Activated naive CD4-positive, alpha-beta T cell treated with anti-CD3 and anti-CD28 coated beads, Interleukin-2, amount 50 U/mL, for 72 hours (primary cell): ENCODE measurements at places on chromosomes 2 and 18. TPM values are rescaled to one million over a fixed set of nuclear protein-coding genes. Genes with fewer than 3 reads are reported as not detected.

DNA sequence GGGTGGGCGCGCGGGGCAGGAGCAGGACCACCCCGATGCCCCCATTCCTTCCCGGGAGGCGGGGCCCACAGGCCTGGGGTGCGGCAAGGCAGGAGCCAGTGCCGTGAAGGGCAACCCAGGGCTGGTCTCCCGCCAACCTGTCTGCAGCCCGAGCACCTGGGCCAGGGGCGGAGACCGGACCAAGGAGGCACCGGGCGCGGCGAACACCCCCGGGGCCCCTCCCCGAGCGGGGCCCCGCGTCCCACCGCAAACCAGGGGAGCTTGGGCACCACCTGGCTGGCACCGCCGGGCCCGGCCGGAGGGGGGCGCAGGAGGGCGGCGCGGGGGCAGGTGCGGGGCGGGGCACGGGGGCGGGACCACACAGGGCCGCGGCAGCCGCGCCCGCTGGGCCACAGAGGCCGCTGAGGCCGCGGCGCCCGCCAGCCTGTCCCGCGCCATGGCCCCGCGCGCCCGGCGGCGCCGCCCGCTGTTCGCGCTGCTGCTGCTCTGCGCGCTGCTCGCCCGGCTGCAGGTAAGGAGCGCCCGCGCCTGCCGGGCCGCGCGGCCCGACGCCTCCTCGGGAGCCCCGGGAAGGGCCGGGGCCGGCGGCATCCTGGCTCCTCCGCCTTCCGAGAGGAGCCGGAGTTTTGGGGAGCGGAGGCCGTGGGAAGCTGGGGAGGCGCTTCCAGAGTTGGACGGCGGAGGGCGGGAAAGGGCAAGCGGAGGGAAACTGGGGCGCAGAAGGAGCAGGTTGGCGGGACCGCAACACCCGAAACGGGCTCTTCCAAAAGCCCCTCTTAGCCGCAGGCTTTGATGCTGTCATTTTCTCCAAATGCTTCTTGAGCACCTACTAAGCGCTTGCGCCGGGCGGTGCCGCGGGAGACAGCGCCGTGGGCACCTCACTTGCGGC is at the start of gene TNFRSF11A:
Gene TNFRSF11A, plus strand, starts transcription at position 394 of the 889 bp plus-strand sequence. Its CDS starts 43 bp downstream, at position 437.
- DNase-seq = peak; percentile 84

- no peak for DNase-seq
These were observed 796 bp downstream of the AOX1 start for GRCh38 chr2:200586644-200586975.

DNA sequence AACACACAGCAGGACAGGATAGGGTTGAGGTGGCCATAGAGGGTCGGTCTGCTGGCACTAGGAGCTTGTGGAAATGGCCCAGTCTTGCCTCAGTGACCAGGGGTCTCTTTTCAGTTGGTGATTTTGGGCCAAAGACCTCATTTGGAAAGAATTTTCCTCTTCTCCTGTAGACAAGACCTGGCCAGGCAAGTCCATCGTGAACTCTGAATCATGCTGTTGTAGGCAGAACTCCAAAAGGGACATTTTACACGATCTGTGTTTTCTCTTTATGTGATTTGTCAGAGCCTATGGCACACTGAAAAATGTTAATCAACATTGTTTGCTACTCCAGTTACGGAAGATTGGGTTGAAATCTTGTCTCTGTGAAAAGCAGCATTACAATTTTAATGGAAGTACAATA is 126.1 kb upstream of the PXDN start:
- DNase-seq = no peak

ANKAR gene
- 2.6 TPM for total RNA-seq

VWC2L gene
- not detected for total RNA-seq

DNA sequence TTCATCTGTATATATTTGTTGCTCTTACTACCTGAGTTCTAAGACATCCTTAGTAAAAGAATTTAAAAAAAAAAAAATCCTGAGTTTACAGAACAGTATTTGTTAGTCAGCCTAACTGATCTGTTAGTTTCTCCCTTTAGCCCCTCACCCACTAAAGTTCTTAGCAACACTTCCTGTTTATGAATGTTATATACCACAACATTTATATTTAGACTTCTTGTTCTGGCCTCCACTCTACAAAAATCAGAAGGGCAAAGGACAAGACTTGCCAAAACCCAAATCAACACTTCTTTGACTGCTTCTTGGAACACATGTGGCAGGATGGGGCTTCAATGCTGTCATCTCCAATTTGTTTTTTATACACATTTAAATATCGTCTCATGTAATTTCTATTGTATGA is 71.1 kb downstream of the MGAT5 start:
- DNase-seq = no peak

GKN2 gene
- total RNA-seq = not detected

- no peak for DNase-seq
These were observed 62.9 kb downstream of the AFTPH start for GRCh38 chr2:64586883-64587481.

- no peak for DNase-seq
These were observed 122.1 kb downstream of the RPIA start for GRCh38 chr2:88813612-88814011.

- no peak for DNase-seq
These were observed 39.8 kb downstream of the RBM45 start for GRCh38 chr2:178152033-178152432.

- DNase-seq = no peak
These were observed 12.8 kb downstream of the ALPG start for GRCh38 chr2:232419245-232420072.

DNA sequence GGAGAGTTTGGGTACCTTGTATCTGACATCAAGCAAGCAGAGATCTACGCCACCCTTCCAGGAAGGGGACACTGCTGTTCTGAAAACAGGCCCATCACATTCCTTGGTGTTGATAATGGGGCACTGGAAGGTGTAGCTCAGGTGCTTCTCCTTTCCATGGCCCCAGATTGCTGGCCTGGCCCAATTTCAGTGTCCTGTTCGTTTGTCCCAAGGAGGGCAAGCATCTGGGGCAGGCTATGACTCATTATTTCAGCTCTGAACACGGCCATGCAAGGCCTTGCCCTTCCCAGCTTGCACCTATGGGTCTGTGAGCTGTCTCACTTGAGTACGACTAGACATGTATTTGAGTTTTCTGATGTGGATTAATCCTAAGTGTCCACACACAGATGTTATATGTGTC is 101.5 kb downstream of the FHOD3 start:
- DNase-seq = no peak

MCM6 gene
- total RNA-seq = 159 TPM

DNA sequence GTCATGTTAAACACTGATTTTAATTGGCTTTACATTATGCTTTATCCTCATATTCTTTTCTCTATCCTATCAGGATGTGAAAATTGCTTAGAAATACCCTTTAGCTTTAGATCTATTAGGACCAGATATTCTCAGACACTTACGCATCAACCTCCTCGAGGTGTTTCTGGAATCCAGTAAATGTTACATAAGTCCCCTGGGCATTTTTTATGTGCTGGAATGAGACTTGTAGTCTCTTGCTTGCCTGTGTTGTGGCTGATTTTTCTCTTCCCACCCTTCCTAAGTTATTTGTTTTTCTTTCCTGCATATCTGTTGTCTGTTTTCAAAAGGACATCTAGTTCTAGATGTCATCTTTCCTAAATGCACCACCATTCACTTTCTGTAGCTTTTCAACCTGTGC is 197.1 kb downstream of the CCDC85A start:
- no peak for DNase-seq

DNA sequence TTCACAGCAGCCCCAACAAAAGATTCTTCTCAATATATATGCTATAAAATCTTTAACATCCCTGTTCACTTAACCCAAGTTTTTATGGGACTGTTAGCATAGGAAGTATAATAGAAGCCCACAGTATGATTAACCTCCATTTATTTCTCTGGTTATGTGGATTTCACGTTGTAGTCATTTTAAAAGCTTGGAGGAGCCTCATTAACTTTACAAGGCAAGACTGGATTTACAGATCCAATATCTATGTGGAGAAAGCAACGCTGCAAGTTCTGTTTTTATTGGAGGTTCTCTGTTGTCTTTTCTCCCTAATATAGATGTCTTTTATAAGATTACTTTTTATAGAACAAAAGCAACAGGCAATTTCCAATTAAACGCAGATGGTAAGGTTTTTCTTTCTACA is 114.9 kb upstream of the SYT4 start:
- DNase-seq = no peak

SERPINB2 gene
- not detected for total RNA-seq

NETO1 gene
- not detected for total RNA-seq

DNA sequence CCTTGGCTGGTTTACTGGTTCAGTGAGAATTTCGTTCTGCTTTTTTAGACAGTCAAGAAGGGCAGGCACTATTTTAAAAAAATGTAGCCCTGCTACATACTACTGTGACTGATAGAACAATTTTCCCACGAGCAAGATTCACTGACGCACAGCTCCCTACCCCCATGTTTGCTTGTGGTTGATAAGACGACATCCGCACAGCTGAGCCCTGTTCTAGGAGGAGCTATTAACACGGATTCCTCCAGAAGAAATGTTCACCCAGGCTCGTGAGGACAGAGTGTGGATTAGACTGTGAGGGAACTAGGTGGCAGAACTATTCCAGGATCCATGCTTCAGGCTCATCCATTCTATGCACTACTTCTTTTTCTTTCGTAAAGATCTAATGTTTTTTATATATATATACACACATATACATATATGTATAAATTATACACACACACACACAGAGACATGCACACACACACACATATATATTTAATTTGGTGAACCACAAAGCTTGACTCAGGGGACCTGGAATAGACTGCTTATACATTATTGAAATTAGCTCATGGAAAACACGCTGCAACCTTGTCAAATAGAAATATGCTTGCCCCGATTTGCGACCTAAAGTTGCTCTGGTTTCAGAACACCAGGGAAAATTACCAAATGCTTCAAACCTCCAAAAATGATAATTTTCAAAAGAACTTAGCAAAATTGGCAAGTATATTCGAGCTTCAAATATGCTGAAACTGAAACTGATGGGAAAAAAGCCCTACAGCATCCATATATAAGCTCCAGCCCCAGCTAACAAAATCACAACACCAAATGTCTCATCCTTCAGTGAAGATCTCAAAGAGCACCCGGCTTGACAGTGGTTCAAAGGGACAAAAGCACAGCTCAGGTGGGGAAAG is 370.4 kb downstream of the SOCS6 start:
- DNase-seq = no peak

DNA sequence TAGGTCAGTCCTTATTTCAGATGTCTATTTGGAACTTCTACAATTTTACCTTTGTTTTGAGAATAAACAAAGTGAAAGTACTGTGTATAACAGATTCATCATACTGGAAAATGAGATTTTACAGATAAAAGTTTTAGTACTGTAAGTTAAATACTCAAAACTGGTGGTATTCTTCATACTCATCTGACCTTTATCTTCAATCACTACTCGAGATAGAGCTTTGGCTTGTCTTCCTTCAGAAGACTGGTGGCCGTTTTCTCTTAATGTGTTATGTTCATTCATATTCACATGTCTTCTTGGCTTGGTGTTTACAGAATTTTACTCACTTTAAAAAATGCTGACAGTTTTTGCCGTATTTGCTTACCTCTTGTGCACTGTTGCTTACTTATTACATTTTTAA is 2.1 kb downstream of the SPOPL start:
- no peak for DNase-seq

GRCh38 chr18:55097456-55098170 is 138.4 kb upstream of the CCDC68 start:
- no peak for DNase-seq

ACYP2 gene
- total RNA-seq = 6.3 TPM

DNA sequence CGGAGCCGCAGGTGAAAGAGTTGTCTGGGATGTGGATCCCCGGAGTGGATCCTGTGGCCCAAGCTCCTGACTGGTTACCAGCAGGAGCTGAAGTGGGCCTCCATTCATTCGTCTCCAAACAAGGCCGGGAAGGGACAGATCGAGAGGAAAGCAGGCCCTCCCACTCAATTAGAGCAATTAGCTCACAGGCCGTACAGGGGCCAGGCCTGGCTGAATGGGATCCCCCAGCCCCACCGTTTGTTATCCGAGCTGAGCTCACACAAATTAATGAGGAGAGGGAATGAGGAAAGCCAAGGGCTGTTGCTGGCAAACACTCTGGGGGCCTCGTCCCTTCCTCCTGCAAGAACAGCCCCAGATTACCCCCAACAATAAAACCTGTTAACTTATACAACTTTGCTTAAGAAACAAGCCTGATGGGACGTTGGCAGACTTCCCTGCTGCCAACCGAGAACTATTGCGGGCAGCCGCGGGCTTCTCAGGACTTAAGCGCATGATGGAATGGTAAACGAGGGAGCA is 338.0 kb downstream of the BCL11A start:
- DNase-seq = no peak
